ENCODE measurements at places on chromosomes 2 and 18.

DNA sequence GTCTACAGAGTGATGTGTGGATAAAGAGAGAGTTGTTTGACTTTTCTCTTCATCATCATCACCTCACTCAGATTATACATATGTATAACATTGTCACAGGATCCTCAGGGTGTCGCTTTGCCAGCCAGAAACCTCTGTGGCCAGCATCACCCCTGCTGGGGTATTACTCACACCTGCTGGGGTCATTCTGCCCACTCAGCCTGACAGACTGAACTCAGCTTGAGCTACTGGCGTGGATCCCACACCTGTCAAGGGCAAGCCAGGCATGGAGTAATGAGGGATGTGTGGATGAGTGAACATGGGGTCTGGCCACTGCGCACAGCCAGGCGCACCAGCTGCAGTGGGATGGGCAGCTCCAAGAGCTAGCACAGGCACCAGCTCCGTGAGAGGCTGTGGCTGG, 870.6 kb downstream of the CBLN2 start:
- DNase-seq = no peak

GRCh38 chr2:48238381-48238780, 291.6 kb upstream of the STON1 start:
- DNase-seq = no peak

DNA sequence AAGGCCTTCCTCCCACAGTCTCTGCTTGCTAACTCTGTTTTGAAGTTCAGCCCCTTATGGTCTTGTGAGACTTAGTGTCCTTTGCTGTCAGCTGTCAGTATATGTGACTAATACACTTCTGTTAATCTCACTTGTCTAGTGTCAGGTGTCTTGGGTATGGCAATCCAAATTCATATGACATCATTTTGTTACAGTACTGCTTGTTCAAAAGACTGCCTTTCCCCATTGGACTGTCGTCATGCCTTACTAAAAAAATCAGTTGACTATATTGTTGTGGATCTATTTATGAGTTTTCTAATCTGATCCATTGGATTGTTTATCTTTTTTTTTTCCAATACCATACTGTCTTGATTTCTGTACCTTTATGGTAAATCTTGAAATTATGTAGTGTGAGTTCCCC, 611.4 kb upstream of the HS6ST1 start:
- no peak for DNase-seq

- no peak for DNase-seq
Observed at GRCh38 chr2:202039278-202040078, 5.8 kb downstream of the FZD7 start.

GRCh38 chr2:218397463-218397819, 2.2 kb upstream of the CTDSP1 start:
- DNase-seq = no peak

DNA sequence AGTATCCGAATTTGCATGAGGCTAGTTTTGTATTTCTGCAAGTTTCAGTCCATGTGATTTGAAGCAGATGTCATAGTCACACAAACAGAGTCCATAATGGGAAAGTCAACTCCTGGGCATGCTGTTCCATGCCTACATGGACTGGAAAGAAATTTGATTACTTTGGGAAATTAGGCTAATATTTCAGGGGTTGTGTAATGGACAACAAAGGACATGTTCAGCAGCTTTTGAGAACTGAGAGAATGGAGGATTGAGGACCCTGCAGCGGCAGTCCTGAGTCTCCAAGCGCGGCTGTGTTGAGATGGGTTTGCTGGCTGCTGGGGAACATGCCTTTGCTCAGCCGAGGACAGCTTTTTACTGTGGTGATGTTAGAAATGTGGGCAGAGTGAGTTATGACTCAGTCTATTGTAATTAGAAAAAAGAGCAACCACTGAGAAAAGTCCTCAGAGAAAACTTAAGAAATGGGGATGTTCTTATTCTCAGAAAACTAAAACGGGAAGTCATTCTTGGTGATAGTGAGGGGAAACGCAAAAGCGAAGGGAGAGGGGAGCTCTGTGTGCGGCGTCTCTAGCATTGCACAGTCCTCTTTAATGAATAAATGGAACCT, 149.2 kb downstream of the FAM210A start:
- DNase-seq = peak; percentile 29

DNA sequence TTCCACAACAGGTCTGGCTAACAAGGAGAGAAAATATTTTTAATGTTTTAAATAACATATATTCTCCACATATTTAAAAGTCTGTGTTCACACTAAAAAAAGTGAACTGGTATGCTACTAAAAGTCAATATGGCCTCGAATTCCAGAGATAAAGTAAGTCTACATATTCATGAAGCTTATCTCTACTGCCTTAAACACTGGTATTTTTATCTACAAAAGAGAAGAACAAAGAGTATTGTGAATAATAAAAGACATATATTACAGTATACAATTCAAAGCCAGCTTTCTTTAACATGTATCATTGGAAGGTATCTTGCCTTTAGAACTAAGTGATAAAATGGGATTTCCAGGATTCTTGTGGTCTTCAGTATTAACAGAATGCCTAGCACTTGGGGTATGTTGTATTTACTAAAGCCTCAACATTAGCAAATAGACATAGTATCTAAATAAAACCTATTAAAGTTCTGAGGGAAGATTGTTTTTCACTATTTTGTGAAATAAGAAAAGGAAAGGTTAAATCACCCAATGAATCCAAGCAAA, 302.8 kb upstream of the CCDC68 start:
- DNase-seq = no peak

GRCh38 chr2:226754821-226755604, 44.6 kb downstream of the IRS1 start:
- peak; percentile 97 for DNase-seq

DNA sequence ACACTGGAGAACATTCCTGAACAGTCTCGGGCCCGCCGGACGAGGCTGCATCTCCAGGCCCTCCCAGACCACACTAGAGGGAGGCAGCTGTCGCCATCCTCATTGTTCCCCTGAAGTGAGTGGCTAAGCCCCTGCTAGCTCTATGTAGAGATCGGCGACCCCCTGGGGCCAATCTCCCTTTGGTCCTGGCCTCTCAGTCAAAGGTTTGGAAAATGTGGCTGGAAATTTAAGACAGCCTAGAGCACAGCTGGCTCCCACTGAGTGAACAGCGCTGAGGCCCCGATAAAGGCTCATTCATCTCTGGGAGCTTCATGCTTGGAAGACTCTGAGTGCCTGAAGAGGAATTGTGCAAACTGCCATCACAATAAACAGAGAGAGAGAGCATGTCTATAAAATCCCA, 360.3 kb downstream of the CLIP4 start:
- no peak for DNase-seq

- DNase-seq = peak; percentile 4
Observed at GRCh38 chr18:41126541-41127235, 828.3 kb upstream of the PIK3C3 start.

DNA sequence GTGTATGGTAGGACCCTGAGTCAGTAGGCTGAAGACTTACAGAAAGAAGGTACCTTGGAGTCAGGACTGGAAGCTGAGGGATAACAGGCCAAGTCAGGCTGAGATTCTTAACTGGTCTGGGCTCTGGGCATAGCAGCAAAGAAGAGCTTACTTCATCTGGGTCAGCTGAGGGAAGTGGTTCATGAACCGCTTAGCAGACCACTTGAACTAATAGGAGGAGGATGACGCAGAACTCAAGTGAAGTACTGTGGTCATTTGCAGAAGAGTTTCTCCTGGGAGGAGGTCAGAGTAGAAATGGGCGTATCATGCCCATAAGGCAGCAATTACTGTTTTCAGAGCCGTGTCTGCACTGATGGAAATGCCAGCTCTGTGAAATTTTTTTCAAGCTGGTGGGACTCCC, 164.5 kb downstream of the LCLAT1 start:
- DNase-seq = no peak

- DNase-seq = no peak
Observed at GRCh38 chr2:233817361-233817911, 36.9 kb downstream of the HJURP start.
